Bladder microvascular endothelial cell (primary cell): ENCODE measurements at places on chromosomes 2 and 18. TPM values are rescaled to one million over a fixed set of nuclear protein-coding genes. Genes with fewer than 3 reads are reported as not detected.

ITGB6 gene
- not detected in 2 replicates for total RNA-seq

GREB1 gene
- total RNA-seq, result 0.06 TPM in 1 of 2 replicates, not detected in the other

HSPD1 gene
- total RNA-seq, result 126 and 196 TPM in 2 replicates

TNS1 gene
- total RNA-seq, result 15.7 and 76.7 TPM in 2 replicates
